Astrocyte of the cerebellum (primary cell): ENCODE measurements at places on chromosomes 12 and 14.

DNA sequence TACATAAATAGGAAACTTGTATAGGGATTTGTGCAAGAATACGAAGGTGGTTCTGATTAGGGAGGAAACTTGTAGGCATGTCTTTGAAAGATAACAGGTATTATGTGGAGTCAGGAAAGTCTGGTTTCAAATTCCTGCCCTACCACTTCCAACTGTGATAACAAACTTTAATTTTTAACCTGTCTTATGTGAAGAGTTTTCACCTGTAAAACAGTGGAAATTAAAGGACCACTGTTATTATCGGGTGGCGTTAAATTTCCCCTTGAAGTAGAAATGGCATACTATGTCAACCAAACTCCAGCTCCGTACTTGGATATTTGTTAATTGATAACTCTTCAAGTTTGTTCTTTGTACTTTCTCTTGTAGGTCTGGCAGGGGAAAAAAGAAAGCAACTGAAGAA is 6.1 kb downstream of the OR6C1 start:
- DNase-seq, result no peak

GRCh38 chr12:122060081-122060501 is 18.5 kb upstream of the MLXIP start:
- DNase-seq, result no peak

DNA sequence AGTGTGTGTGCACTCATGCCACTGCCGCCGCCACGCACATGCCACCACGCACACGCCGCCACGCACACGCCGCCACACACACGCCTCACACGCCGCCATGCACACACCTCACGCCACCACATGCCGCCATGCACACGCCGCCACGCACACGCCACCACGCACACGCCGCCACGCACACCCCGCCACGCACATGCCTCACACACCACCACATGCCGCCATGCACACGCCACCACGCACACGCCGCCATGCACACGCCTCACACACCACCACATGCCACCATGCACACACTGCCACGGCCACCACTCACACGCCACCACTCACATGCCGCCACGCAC is 6.3 kb downstream of the CLBA1 start:
- DNase-seq, result no peak

GRCh38 chr14:89973234-89973823 is 17.6 kb downstream of the TDP1 start:
- DNase-seq, result peak; percentile 64

DNA sequence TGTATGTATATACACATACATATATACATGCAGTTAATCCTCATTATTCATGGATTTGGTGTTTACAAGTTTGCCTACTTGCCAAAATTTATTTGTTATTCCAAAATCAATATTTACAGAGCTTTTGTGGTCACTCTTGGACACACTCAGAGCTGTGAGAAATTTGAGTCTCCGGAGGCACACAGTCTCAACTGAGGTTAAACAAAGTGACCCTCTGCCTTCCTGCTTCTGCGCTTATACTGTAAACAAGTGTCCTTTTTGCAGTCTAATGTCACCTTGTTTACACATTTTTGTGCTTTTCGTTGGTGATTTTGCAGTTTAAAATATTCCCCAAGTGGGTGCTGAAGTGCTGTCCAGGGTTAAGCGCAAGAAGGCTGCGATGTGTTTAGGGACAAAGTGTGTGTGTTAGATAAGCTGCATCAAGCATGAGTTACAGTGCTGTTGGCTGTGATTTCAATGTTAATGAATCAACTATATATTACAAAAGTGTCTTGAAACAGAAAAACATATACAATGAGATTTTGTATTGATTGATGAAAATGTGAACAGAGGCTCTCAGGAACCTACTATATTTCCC is 13.1 kb upstream of the LTA4H start:
- DNase-seq, result no peak

DNA sequence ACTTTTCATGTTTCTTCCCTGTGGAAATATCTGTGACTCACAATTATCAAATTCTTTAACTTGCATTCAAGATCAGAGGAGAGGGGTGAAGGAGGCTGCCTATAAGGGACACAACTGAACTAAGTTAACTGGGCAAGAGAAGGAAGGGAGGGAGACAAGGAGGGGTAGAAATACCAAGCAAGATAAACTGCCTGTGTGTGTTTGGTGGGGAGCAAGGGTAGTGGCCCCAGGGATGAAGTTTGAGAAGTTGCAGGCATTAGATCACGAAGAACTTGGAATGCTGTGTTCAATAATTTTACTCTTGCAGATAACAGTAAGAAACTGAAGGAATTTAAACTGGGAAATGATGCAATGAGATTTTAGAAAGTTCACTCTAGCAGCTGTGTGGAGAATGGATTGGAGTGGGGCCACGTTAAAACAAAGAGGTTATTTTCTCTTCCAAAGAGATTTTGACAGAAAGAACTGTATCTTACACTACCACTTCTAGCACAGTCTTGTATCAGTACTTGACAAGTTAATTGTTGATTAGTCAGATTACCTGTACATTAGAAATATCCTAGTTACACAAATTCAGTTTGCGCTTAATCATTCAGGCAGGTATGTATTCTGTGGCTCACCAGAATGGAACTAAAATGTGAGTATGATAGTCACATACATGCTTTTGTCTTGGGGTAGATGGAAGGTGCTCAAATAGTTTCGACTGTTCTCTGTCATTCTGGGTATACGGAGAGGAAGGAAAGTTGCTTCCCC is 7.4 kb downstream of the PKP2 start:
- no peak for DNase-seq

DNA sequence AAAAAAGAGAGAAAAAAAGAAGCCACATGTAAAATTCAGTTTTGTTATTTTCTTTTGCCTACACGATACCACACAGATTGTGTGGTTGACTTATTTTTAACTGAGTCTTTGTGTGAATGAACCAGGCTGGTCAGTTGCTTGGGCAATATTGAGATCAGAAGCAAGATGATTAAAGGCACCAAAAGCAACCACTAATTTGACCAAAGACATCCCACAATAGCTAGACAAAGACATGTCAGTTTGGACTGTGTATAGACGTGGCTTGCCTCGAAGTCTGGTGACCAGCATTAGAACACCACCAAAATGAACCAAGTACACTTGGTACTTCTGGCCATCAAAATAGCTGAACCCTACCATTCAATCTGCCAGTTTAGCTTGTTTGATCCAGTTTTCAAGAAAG is 340.6 kb upstream of the TBX3 start:
- DNase-seq, result no peak

DNA sequence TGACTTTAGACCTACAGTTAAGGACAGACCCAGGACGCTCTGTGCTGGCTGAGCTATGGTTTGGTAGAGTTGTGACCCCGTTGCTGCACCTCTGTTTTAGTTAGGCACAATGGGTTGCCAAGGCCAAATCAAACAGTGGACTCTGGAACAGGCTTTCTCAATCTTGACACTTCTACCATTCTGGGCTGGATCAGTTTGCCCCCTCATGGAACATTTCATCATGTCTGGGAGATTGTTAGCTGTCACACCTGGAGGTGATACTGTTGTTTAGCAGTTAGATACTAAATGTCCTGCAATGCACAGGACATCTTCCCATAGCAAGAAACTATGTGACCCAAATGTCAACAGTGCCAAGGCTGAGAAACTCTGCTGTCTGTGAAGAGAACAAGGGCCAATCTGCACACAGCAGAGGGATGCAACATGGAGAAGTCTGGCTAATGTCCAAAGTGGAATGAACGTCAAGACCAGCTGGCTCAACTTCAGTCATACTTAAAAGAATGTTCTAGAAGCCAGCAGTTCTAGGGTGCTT is 65.6 kb upstream of the DICER1 start:
- DNase-seq, result no peak

- DNase-seq, result no peak
These were observed 190.7 kb upstream of the PPFIA2 start for GRCh38 chr12:81949841-81950308.

DNA sequence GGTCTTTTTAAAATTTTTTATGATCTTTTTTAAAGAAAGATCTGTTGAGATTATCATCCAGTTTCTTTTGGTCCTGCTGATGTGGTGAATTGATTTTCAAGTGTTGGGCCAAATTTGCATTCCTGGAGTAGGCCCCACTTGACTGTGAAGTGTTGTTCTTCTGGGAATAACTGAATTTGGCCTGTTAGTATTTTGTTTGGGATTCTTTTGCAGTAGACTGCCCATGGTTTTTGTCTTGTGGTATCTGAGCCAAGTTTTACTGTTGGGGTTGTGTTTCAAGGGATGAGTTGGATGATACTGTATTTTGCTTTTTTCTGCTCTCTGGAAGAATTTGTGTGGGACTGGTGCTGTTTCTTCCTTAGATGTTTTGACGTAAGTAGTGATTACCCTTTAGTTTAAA is 4.0 kb upstream of the SYCP3 start:
- DNase-seq, result no peak

- DNase-seq, result no peak
These were observed 43.4 kb downstream of the DIO2 start for GRCh38 chr14:80167793-80168448.

DNA sequence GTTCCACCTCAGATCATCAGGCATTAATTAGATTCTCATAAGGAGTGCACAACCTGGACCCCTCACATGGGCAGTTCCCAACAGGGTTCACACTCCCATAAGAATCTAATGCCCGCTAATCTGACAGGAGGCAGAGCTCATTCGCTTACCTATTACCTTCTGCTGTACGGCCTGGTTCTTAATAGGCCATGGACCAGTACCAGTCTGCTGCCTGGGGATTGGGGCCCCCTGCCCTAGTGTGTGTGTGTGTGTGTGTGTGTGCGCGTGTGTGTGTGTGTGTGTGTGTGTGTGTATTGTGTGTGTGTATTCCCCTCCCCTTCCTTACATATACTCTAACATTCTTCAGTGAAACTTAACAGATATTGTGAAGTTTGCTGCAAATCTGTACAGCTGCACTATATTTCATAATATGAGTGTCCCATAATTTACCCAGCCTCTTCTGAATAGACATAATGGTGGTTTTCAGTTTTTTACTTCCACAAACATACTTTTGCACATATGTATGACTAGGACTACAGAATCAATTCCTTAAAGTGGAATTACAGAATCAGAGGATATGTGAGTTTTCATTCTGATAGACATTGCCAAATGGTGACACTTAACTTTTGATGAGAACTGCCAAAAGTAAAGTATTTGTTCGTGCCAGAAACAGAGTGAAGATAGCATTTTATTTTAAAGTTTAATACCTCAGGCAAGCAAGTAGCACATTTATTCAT is 205.2 kb upstream of the EEA1 start:
- DNase-seq, result no peak

- DNase-seq, result no peak
These were observed 207.9 kb downstream of the SYNE2 start for GRCh38 chr14:64060648-64061096.

- DNase-seq, result no peak
These were observed 76.2 kb upstream of the FRMD6 start for GRCh38 chr14:51575349-51576116.

DNA sequence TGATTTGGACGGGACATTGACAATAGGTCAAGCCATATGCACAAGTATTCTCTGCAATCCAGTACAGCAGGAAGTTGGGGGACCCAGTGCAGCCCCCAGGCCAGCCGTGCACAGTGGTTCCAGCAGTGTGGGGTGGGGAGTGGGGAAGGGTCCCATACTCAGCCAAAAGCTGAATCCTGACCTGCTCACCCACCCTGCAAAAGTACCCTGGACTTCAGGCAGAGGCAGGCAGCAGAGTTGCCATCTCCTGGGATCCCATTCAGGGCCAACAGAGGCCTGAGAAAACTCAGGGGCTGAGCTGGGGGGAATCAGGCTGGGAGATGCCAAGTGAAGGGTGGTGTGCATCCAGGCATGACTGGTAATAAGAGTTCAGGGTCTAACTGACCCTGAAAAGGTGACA is 83.9 kb downstream of the ALG10 start:
- no peak for DNase-seq

GRCh38 chr12:60803147-60803546 is 1207.3 kb downstream of the SLC16A7 start:
- no peak for DNase-seq

DNA sequence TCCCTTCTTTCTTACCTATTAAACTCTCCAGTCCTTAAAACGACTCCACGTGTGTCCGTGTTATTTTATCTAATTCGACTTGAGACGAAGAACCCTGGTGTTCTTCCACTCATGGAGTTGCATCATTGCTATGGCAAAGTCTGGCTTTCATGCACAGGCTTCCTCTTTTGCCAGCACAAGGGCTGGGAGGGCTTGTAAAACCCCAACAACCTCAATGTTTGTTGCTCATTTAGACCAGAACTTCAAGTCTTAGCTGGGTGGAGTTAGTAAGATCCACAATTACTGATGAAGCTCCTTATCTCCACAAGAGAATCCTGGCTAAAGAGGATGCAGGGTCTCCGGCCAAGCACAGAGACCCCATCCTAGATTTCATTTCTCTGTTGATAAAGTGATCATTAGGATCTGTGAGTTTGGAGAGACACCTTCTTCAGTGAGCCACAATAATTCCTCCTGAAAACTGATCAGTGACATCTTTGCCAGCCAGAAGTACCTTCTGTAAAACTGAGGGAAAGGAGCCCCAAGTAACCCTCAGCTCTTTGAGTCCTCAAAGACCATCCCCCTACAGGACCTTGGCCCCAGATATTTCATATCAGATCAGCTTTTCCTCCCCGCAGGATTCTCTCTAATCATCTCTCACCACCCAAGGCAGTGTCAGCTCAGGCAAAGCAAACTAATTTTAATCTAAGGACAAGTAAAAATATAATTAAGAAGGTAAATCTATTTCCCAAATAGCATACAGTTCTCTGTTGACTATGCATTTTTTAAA is 514.6 kb downstream of the FUT8 start:
- no peak for DNase-seq

DNA sequence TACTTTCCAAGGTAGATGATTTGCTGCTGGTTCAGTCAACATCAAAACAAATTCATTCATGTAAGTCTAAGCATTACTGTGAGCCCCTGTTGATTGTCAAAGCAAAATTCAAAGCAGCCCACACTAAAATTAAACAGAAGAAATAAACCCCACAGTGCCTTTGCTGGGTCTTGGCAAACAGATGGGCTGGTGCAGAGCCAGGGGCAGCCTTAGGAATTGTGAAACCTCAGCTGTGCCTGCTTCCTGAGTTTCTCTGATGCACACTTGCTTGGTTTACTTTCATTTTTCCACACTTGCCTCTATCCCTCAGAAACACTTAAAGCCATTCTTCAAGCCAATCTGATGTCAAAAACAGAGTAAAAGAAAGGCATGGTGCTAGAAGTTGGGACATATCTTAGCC is 6.6 kb upstream of the PLEKHG7 start:
- peak; percentile 24 for DNase-seq

GRCh38 chr12:29655861-29656260 is 127.9 kb downstream of the TMTC1 start:
- peak; percentile 12 for DNase-seq

- no peak for DNase-seq
These were observed 84.4 kb downstream of the ARF6 start for GRCh38 chr14:49977126-49977841.

GRCh38 chr12:50786498-50787231 is 22.8 kb downstream of the ATF1 start:
- peak; percentile 85 for DNase-seq

DNA sequence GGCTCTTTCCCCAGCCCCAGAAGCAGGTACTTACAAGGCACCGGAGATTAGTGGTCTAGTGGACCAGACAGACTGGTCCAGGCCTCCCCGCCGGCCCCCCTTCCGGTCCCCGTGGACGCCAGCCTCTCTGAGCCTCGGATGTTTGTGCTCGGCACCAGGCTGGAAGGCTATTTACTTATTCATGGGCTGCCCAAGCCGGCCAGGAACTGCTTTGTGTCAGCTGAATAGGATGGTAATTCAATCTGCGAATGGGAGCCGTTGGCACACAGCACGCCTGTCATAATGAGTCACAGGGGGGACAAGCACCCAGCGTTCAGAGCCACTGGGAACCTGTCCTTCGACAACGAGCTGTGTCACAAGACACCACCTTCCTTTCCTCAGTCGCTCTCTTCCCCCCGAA is 82.3 kb downstream of the RIMBP2 start:
- DNase-seq, result no peak

GRCh38 chr12:59414051-59414450 is 181.8 kb upstream of the SLC16A7 start:
- DNase-seq, result no peak
